ENCODE measurements at places on chromosomes 2 and 18.
A peak's percentile ranks its signal among the peaks of the same experiment; 100 is the strongest.

DNA sequence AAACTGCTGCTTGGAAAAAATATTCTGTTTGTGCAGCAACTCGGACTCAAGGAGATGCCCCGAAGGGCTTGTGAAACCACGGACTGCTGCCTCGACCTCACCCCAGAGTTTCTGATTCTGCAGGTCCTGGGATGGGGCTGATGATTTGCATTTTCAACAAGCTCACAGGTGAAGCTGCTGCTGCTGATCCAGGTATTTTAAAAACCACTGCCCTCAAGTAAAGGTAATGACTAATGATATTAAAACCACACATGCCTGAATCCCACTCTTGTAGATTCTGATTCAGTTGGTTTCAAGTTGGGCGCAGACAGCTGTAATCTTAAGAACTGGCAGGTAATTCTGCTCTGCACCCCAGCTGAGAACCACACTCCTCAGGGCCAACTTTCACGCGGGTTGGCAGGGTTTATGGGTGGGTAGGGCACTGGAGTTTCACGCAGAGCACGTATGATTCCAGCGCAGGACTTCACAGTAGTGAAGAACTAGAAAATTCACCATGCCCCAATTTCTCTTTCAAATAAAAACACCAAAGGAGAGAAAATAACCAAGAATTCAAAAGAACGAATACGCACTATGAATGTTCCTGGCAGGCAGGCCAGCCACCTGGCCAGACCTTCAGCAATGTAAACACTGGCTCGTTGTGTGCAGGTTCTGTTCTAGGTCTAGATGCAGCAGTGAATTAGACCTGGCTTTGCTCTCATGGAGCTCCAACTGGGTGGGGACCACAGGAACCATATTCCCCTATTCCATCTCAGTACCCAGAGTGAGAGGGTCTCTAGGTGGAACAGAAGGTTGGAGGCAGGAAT lies 74.6 kb upstream of the ZFP36L2 start:
- DNase-seq: no peak

- DNase-seq: no peak
These were observed 94.9 kb downstream of the SLC4A3 start for GRCh38 chr2:219722276-219722879.

GRCh38 chr2:100106460-100106859 lies 35.9 kb downstream of the AFF3 start:
- peak; percentile 48 for DNase-seq

- DNase-seq: no peak
These were observed 114.8 kb upstream of the PTPRM start for GRCh38 chr18:7452331-7452730.

GRCh38 chr2:81171447-81171846 lies 866.9 kb upstream of the LRRTM1 start:
- DNase-seq: no peak

GRCh38 chr18:68121308-68121707 lies 593.6 kb downstream of the TMX3 start:
- no peak for DNase-seq

GRCh38 chr2:42052702-42053481 lies 5.1 kb downstream of the PKDCC start:
- DNase-seq: no peak

- DNase-seq: no peak
These were observed 36.2 kb downstream of the XDH start for GRCh38 chr2:31378389-31378788.

DNA sequence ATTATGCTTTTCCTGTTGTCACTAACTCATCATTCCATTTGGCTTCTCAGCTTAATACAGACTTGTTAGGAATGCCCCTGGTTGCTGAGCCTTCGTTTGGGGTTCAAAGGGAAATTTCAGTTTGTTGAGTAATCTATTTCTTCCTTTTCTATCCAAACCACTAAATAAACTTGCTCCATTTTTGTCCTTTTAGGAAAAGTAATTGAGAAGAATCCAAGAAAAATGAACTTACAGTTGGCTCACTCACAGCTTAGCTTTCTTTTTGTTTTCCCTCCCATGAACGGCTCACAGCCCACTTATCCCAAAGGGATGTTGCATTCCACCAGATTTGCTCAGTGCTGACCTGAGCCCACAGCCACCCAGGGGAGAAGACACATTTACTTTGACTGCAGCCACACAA lies 73.9 kb downstream of the SOX11 start:
- DNase-seq: no peak

- DNase-seq: no peak
These were observed 160.4 kb downstream of the KLHL29 start for GRCh38 chr2:23545396-23545795.

DNA sequence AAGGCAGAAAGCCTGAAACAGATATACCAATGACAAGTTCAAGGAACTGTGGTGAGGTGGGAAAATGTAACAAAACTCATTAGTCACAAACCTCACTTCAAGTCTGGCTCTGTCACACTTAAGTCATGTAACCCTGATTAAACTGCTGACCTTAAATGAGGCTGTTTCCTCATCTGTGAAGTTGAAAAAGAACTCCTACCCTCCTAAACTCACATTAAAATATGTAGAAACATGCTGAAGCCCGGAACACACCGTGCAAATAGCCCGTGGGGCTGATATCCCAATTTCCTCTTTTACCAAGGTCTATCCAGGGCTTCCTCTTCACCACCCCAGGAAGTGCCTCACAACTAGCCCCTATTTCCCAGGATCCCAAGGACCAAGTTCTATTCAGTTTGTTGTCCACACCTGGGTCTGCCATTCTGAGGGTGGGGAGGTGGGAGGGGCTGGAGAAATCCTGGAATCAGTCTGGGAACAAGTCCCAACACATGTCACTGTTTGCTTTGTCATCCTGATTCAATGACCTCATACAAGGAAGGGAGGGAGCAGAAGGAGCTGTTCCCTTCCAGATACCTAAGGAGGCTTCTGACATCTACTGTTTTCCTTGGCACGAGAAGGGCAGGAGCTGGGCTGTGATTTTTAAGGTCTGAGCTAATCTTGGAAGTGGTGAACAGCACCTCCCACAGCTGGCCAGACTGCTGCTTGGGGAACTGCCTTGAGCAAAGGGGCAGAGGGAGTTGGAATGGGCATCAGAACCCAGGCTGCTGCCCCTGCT lies 42.3 kb downstream of the SLC4A1AP start:
- DNase-seq: no peak

DNA sequence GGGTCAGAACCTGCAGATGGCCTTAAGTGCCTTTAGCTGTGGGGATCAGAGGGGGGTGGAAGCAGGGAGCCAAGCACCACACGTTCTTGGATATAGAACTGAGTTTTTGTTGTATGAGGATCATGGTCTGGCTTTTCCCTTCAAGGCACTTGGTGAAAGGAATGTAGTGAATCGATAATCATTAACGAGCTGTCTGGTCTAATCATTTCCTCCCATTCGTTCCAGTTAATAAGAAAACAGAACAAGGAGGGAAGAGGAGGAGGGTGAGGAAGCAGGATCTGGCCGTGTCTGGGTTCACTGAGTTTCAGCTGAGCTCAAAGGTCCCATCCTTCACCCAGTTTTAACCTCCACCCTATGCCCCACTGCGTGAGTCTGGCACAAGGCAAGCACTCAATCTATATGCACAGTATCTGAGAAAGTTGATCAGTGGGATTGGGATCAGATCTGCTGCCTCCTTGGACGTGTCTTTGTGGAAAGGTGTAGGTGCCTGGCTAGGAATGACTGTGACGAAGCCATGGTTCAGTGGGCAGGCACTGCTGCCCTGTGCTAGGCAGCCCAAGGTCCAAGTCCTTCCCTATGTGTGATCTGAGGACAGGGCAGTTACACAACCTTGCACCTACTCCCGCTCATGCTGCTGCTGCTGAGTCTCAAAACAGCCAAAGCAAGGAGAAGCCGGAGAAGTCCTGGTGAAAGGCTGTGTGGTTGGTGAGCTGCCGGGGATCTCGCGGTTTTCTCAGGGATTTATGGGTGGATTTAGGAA lies 54.8 kb downstream of the GALNT14 start:
- no peak for DNase-seq

GRCh38 chr2:31931916-31932315 lies 78.9 kb downstream of the MEMO1 start:
- no peak for DNase-seq

GRCh38 chr2:159146996-159147666 lies 139.4 kb downstream of the WDSUB1 start:
- DNase-seq: no peak

DNA sequence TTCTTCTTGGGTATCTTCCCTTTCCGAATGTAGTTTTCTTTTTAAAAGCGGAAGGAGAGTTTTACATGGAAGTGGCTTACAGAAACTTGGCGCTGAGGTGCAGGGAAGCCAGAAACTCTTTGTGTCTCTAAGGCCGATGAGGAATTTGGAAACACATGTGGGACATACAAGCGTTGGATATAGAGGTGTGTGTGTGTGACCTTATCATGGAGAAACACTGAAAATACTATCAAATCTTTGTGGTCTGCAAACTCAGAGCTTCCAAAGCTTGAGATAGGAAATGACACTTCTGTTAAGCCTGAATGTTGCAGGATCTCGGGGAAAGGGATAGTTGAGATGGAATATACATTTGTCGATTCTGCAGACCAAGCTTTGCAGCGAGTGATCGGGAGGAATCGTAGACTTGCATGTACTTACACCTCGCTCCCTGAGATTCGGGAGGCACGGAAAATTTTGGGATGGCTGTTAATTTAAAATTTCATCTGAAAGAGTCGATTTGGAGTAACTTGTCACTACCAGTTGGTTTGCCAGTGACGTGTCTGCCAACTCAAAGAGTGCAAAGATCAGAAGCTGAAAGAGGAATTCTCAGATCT lies 1.0 kb downstream of the NAB1 start:
- no peak for DNase-seq

GRCh38 chr2:211429256-211429920 lies 873.0 kb downstream of the CPS1 start:
- no peak for DNase-seq

GRCh38 chr2:57894381-57894780 lies 152.2 kb upstream of the VRK2 start:
- no peak for DNase-seq
